8988T (cell line): ENCODE measurements at places on chromosomes 3 and 15.

DNA sequence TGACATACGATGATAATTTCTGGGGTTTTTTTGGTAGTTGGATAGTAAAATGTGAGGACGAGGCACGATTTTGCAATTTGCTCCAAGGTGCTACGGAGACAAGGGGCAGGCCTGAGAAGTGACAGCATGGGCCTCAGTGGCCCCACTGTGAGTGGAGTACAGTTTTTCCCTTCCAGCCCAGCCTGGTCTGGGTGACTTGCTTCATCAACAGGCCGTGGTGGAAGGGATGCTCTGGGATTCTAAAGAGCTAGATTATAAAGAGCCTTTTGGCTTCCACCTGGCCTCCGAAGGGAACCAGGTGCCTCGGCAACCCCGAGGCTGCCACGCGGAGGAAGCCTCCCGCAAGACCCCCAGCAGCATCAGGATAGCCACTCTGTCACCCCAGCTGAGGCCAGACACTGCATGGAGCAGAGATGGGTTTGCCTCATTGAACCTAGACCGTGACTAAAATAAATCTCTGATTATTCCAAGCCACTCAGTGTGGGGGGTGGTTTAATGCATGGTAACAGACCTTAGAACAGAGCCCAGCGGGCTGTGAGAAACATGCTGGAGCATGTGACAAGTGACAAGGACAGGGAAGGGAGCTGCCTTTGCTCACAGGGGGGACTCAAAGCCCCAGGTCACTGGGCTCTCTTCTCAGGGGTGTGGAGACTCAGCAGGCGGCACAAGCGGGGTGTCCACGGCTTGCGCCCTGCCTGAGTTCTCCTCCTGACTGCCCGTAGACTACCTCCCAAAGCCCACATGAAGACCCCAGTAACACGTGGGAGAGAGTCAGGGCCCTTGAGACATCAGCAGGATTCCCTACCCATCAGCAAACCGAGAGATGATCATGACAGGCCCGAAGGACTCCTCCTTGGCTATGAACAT is 22.6 kb upstream of the SLC41A3 start:
- no peak for DNase-seq

GRCh38 chr3:37599779-37600178 is 261.9 kb upstream of the CTDSPL start:
- DNase-seq, result no peak

DNA sequence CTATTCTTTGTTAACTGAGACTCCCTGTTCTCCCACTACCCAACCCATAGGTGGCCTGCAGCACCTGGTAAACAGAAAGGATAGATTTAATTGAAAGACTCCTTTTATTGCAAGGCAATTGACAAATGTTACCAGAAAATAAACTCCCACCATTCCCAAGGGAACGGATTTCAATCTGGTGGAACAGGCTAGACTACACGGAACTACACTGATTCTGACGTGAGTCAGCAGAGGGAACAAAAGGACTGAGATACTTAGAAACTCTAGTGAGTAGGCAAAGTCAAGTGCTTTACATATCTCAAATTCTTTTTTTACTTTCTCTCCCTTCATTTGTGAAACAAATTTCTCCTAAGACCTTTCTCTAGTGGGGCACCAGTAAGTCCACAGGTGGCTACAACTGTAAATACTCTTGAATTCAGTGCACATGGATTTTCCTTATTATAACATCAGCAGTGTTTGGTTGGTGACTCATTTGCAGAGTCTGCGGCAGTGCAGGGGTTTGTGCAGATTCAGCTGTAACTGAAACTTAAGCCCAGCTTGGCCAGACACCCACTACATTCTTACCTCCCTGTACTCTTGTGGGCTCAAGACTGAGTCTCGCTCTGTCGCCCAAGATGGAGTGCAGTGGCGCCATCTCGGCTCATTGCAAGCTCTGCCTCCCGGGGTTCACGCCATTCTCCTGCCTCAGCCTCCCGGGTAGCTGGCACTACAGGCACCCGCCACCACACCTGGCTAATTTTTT is 34.3 kb upstream of the PLSCR2 start:
- no peak for DNase-seq

DNA sequence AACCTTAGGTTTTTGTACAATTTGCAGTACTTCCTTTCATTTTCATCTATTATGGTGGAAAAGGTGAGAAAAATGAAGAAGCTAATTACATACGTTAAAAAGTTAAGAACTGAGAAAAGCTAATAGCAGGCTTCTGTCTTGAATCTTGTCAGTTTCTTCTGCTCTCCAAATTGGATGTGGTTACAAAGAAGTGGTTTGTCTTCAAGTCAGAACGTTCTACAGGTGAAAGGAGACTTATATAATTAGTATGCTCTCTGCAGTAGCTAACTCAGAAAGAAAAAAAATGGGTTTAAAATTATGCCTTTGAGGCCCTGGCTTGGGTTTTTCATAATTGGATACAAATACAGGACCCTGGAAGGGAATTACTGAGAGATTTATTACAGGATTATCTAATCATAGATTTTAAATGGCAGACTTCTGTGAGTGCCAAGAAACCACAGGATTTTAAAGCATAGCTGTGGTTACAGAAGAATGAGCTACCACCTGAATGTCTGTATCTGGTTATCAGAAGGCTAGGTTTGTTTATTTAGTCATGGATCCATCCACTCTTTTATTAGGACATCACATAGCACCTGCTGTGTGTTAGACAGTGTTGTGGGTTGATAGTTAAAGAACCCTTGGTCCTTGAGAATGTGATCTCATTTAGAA is 528.1 kb upstream of the MCTP2 start:
- DNase-seq, result no peak

GRCh38 chr3:66407611-66408218 is 93.1 kb downstream of the LRIG1 start:
- peak; percentile 97 for DNase-seq

- peak; percentile 70 for DNase-seq
These were observed 50.3 kb downstream of the LHFPL4 start for GRCh38 chr3:9503283-9503682.

GRCh38 chr3:3154879-3155610 is 24.4 kb downstream of the CRBN start:
- DNase-seq, result no peak

DNA sequence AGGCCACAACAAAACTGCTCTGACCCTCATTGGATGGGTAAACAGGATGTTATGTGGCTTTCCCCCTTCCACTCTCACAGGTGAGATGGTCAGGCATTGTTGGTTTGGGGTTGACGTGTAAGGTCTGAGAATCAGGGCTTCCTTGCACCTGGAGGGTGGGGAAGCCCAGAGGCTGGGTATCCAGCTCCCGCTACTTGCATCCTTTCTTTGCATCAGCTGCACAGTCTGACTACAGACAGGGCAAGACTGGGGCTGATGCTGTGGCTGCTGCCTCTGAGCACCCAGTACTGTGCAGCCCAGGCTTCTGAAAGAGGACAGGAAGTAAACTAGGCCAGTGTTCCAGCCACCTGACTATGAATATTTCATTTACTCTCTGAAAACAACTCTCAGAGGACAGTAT is 58.0 kb upstream of the ATP2B2 start:
- DNase-seq, result no peak

DNA sequence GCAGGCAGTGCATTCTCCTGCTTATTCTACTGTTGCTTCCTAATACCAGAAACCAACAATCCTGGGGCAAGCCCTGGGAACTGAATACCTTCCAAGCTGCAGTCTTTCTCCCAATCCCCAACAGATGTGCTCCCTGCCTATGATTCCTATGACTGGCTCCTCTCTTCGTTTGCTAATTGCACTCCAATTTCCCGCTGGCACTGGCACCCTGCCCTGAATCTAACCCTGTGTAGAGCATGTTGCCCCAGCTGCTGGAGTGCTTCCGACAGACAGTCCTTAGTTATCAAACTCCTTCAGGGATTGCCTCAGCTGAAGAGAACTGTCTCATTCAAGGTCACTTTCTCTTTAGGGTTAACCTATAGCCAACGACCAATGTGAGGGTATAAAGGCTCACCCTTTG is 214.1 kb downstream of the NECTIN3 start:
- DNase-seq, result no peak

DNA sequence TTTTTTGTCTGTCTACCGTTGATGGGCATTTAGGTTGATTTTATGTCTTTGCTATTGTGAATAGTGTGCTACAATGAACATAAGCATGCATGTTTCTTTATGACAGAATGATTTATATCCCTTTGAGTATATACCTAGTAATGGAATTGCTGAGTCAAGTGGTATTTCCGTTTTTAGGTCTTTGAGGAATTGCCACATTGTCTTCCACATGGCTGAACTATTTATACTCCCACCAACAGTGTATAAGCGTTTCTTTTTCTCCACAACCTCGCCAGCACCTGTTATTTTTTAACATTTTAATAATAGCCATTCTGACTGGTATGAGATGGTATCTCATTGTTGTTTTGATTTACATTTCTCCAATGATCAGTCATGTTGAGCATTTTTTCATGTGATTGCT is 89.6 kb upstream of the GALNT15 start:
- DNase-seq, result no peak

DNA sequence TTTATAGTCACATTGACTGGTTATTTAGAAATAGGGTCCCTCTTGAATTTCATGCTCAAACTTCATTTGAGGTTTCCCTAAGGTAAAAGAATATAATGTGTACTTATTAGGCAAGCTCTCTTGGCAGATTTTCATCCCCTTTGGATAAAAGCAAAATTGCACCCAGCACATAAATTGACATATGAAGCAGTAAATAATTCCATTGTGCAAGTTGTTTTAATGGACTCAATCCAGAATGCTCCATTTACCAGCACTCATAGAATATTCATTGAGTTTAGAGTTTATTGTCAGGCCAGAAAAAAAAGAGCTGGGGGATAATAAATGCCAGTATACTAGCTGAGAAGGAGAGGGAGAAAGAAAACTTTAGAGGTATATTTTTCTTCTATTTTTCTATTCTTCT is 136.8 kb downstream of the TPRG1 start:
- DNase-seq, result no peak

GRCh38 chr15:90994059-90994416 is 297 bp downstream of the PRC1 start:
- no peak for DNase-seq

GRCh38 chr3:46289551-46289950 is 47.3 kb downstream of the CCR3 start:
- no peak for DNase-seq

GRCh38 chr3:157410945-157411344 is 25.7 kb upstream of the PTX3 start:
- no peak for DNase-seq

- no peak for DNase-seq
These were observed 130.1 kb upstream of the RARB start for GRCh38 chr3:25297667-25298585.

DNA sequence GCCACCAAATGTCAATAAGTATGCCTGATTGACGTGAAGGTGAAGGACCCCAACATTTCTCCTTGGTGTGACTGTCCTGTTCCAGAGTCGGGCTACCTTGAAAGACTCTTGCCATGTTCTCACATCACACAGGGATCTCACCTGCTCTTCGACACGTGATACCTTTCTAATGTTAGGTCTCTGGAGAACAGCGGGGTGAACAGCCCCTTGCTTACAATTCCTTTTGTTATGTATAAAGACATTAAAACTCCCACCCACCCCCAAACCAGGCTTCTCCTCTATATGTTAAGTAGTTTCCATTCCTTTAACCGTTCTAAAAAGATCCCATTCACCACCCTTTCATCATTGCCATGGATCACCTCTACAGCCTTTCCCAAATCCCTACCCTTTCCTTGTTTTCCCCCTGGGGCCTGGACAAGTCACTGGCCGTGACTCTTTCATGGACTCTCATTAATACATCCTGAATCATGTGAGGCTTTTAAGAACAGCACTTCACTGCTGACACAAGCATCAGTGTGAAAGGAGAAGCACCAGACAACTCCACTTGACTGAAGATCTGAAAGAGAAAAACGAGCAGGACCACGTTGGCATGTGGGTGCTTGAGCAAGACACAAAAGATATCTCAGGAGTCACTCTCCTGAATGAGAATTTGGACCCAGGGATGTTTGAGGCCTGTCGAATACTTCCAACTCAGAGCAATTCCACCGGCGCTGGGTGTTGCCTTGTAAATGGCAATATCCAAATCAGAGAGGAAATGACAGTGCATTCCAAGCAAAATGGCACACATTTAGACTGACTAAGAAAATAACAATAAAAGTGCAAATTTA is 115.0 kb downstream of the FOXP1 start:
- no peak for DNase-seq

GRCh38 chr3:16390581-16390980 is 122.9 kb downstream of the RFTN1 start:
- no peak for DNase-seq

DNA sequence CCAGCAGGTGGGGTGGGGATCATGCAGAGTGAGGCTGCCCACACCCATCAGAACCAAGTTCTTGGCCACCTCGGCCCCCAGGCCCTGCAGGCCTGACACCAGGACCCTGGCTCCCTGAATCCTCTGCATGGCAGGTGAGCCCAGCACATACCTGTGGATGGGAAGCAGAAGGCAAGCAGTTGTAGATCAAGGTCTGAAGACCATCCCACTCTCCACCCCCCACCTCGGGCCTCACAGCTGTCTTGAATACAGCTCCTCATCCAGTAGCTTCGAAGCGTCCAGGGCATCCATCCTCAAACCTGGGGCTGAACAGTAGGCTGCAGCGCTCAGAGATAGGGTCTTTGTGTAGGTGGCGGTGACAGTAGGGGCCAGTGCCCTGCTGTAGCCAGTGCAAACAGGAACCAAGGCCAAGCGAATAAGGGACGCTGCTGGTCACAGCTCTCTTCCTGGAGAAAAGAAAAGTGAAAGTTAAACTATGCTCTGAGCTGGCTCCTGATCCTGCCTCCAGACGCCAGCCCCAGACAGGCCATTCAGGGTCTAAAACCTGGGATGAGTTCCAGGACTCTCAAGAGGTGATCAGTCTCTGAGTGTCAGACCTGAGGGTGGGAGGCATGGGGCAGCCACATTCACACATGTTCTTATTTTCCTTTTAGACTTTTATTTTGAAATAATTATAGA is at the start of gene UBA7:
Gene UBA7 (minus strand): TSS at position 457 of the 678 bp plus-strand sequence. CDS start 166 bp downstream, at position 291.
- no peak for DNase-seq

DNA sequence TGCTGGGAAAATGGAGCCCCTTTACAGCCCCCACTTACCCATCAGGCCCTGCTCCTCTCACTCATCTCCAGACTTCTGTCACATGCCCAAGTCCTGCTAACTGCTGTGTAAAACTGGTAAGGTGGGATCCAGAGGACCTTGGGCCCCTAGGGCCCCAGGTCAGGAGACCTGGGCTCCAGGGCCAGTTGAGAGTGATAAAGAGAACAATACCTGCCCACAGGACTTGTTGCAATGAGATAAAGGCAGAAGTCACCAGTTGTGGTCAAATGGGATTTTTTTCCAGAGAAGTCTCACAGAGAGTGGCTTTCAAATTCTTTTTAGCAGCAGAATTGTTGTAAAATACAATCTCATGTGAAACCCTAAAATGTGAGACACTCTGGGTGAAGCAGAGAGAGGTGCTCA is 753 bp downstream of the FURIN start:
- no peak for DNase-seq

DNA sequence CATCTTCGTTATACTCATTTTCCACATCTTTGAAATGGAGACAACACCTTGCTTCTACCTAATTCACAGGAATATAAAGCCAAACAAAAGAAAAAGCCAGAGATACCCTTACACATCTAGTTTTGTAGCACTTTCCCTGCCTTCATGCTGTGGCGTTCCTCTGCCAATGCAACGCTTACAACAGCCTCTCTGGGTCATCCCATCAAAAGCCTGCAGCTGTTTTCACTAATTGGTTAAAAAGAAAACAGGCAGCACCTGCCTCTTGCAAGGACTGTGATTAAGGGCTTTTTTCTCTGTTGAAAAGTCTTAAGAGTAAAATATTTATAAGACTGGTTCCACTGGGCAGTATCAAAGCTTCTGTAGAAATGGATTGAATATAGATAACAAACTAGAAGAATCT is 120.3 kb downstream of the FMN1 start:
- DNase-seq, result no peak

- no peak for DNase-seq
These were observed 599.3 kb downstream of the PYDC2 start for GRCh38 chr3:192060160-192060781.
